G401 (cell line): ENCODE measurements at places on chromosomes 6 and 20. TPM values are rescaled to one million over a fixed set of nuclear protein-coding genes. Genes with fewer than 3 reads are reported as not detected.

- DNase-seq = no peak
These were observed 48.4 kb downstream of the RNGTT start for GRCh38 chr6:88914895-88915598.

GRCh38 chr20:47030271-47030810 lies 135.7 kb downstream of the EYA2 start:
- no peak for DNase-seq

GRCh38 chr6:137430954-137431353 lies 63.2 kb downstream of the OLIG3 start:
- DNase-seq = no peak

GRCh38 chr6:45619994-45620471 lies 242.3 kb upstream of the SUPT3H start:
- DNase-seq = no peak

DNA sequence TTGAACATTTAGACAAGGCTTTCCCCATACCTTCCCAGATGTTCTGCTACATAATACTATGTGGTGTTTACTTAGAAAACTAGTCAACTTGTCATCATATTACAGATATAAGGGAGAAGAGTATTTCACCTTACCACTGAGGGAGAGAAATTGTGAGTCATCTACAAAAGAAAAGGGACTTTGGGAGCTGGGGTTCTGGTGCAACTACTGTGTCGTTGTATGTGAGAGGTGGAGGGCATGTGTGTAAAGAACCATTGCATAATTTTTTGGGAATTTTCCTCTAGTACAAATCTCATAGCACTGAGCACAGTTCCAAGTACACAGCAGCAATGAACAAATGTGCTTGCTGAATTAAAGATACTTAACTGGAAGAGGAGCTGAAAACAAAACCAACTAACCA lies 665.6 kb downstream of the DHX35 start:
- DNase-seq = no peak

- DNase-seq = no peak
These were observed 2.3 kb downstream of the ANKRD66 start for GRCh38 chr6:46748940-46749503.

DNA sequence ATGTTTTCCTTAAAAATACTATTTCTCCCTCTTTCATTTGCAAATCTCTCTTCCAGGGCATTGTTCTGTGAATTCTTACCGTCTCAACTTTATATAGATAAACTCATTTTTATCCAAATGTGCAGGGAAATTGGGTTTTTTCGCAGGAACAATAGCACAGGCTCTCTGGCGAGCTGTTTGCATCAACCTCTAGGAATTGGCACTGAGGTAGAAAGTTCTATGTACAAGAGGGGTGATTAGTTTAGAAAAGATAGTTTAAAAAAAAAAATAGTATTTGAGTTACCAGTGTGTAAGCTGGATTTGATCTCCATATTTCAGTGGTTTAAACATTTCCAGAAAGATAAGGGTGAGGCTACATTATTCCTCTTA lies 129.7 kb upstream of the BTN3A2 start:
- peak; percentile 38 for DNase-seq

- no peak for DNase-seq
These were observed 436.8 kb downstream of the HAO1 start for GRCh38 chr20:7503501-7503900.

GRCh38 chr20:35020108-35020928 lies 64.7 kb downstream of the MYH7B start:
- DNase-seq = no peak

DNA sequence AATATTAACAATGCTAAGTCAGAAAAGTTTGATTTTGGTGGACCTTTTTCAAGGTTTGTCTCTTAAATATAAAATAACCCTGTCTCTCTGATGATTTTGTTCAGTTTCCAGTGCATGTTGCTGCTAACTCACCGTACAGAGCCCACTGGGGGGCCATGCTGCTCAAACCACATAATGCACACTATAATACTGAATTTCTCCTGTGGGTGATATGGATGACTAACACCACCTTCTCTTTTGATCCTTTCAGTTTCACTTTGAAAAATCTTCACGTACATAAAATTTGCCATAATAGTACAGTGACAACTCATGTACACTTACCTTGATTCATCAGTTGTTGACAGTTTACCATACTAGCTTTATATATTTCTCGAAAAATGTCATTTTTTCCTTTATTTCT lies 506.6 kb upstream of the MAN1A1 start:
- no peak for DNase-seq

DNA sequence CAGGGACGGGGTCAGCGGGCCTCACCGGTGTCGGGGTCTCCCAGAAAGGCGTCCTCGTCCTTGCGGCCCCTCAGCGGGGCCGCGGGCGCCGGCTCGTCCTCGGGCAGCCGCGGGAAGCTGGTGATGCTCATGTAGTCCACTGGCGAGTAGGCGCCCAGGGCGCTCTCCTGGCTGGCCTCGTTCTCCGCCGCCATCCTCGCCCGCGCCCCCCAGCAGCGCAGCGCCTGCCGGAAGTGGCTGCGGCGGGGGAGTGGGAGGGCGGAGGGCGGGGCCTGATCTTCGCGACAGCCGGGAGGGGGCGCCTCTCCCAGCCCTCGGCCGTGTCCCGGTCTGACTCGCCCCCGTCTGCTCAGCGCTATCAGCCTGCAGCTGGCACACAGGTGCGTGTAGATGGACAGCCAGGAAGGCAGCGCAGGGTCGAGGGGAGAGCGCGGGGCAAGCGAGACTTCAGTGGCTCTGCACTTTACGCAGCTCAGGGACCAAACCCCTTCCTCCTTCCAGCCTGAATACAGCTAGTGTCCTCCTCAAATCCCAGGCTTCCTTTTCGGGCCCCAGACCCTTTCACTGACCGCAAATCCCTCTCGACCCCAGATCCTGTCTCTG lies at the start of gene GGT7:
GGT7 (minus strand) TSS at position 235 of the 603 bp plus-strand sequence; CDS start at position 194, 41 bp downstream.
- peak; percentile 85 for DNase-seq

DNA sequence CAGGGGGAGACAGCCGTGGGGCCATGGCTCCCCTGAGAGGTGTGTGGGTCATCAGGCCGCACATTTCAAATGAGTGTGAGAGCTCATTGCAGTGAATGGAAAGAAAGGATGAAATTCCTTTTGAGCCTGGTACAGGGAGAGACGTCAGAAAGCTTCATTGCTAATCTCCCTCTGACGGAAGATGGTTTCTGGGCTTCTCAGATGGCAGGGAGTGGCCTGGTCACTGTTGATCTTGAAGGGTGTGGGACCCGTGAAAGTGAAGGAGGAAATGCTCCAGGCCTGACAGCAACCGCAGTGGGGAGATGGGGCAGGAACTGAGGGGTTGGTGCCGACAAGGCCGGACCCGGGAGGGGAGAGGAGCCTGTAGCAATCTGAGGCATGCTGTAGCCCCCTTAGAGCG lies 127.4 kb downstream of the MYLK4 start:
- DNase-seq = no peak

DNA sequence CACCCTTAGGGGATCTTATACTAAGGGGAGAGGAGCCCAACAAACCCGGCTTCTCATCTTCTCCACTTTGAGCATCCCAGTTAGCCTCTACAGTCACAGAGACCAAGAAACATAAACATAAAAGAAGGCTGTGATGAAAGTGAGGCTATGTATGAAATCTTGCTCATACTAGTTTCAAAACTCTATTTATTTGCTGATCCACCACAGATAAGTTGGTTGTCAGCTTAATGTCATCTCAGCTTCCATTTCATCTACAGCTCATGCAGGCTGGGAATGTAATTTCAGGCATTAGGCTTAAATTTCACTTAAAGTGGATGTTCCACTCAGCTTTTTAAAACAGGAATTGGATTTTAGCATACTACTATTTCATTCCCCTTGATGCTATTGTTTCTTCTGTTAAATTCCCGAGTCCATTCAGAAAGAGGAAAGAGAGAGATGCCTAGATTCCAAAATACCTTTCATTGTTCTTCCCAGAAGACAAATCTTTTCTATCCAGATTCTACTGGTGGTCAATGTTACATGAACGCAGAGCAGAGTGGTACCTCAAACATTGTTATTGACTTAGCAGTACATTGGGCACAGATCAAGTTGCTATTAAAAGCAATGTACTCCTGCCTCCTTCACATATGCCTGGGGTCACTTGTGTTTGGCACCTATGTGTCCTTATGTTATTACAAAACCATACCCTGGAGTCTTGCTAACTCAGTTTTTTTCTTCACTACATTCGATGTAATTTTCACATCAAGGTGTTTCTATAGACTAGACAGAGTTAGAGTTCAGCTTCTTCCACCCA lies 149.0 kb downstream of the HACE1 start:
- no peak for DNase-seq

DNA sequence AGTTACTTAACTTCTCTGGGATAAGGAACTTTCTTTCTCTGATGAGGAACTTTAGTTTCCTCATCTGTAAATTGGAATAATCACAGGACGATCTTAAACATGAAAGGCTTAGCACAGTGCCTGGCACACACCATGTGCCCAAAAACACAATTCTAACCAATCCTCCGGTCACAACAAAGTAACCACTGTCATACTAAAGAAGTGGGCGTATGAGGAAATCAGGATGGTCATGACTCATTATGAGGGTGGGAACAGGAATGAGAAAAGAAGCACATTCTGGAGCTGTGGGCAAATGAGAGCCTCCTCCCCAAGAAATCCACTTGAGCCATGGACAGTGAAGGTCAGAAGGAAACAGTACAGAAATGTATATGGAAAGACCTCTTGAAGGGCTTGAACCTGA lies 82.9 kb downstream of the LRFN2 start:
- DNase-seq = no peak

DNA sequence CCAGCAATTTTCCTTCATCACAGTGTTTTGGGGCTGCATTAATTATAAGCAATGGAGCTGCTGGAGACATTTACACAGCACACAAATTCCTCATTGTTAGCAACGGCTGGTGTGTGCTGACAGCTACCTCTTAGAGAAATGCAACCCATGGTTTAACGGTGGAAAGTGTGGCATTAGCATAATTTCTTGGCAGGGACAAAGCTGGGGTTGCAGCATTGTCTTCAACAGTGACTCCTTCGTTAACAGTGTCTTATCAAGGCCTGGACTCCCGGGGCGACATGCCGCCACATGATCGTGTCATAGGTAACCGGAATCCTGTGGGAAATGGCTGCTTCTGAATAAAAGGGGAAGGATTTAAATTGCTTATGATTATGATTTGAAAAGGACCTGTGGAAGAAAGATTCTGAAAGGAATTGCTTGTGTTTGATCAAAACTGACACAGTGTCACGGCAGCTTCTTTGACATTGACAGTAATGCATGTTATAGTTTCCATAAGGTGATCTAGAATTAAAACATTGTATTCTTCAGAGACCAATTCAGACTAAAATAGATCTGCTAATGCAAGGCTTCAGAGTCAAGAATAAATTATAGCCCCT lies 128.0 kb downstream of the UST start:
- DNase-seq = peak; percentile 58

GRCh38 chr20:64041781-64042053 lies 5.7 kb downstream of the C20orf204 start:
- no peak for DNase-seq

GRCh38 chr6:125913864-125914351 lies 42.7 kb upstream of the HINT3 start:
- DNase-seq = no peak

GRCh38 chr20:63309261-63310071 lies 16.5 kb downstream of the COL20A1 start:
- peak; percentile 59 for DNase-seq

- DNase-seq = no peak
These were observed 233.5 kb downstream of the DHX35 start for GRCh38 chr20:39195582-39196021.

- DNase-seq = peak; percentile 31
These were observed 166.8 kb downstream of the DST start for GRCh38 chr6:56475736-56476457.

The GNRH2 gene
- not detected in 2 replicates for total RNA-seq

The CLPSL1 gene
- not detected in 2 replicates for total RNA-seq

The ZNF311 gene
- total RNA-seq = not detected in 2 replicates

The OR2H1 gene
- total RNA-seq = not detected in 2 replicates

The GNAS-AS1 gene
- total RNA-seq = not detected in 2 replicates

The KCNK5 gene
- not detected in 2 replicates for total RNA-seq

The HDGFL1 gene
- not detected in 2 replicates for total RNA-seq

The SIRPD gene
- total RNA-seq = not detected in 2 replicates

The THBS2 gene
- total RNA-seq = 0.14 and 0.18 TPM in 2 replicates

The ELOVL2 gene
- 4.6 and 6.6 TPM in 2 replicates for total RNA-seq

The UBE2C gene
- 75.4 and 83.0 TPM in 2 replicates for total RNA-seq

The SLC2A10 gene
- 2.4 and 3.4 TPM in 2 replicates for total RNA-seq

The SNTA1 gene
- total RNA-seq = 38.0 and 42.6 TPM in 2 replicates
